ENCODE measurements at places on chromosomes 2 and 18.
A peak's percentile ranks its signal among the peaks of the same experiment; 100 is the strongest.

- no peak for DNase-seq
These were observed 1265.5 kb upstream of the ACVR2A start for GRCh38 chr2:146579147-146579930.

GRCh38 chr2:220293966-220294365, 666.5 kb downstream of the SLC4A3 start:
- DNase-seq, result no peak

GRCh38 chr2:54570925-54571694, 115.0 kb downstream of the SPTBN1 start:
- DNase-seq, result peak; percentile 91

- peak; percentile 41 for DNase-seq
These were observed 132.8 kb downstream of the TPO start for GRCh38 chr2:1546023-1546591.

DNA sequence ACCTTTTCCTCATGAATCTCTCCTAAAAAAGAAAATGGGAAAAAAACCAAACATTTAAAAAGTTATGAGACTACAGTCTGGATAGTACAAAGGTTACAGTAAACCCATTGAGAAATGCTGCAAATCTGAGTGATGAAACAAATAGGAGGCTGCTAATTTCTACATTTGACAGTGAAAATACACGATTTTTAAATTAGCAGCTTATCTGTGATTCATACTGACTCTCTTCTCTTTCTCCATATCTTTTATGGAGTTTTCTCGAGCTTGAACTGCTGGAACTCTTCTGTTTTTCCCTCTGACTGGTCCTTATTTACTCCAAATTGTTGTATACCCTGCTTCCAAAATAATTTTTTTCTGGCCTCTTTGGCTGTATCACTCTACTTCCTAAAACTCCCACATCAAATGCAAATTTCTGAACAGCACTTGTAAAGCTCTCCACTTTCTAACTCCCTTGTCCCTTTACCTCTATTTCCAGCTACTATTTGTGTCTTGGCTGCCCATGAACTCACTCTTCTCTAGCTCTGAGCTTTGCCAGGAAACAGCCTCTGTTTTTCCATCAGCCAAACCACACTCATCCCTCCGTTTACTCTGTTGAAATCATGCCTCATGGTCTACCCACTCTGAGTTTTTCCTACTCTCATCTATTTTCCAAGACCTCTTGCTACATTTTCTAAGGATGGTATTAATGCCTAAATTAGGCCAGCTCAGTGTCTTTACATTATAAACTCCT, 73.7 kb downstream of the RBMS1 start:
- DNase-seq, result no peak

DNA sequence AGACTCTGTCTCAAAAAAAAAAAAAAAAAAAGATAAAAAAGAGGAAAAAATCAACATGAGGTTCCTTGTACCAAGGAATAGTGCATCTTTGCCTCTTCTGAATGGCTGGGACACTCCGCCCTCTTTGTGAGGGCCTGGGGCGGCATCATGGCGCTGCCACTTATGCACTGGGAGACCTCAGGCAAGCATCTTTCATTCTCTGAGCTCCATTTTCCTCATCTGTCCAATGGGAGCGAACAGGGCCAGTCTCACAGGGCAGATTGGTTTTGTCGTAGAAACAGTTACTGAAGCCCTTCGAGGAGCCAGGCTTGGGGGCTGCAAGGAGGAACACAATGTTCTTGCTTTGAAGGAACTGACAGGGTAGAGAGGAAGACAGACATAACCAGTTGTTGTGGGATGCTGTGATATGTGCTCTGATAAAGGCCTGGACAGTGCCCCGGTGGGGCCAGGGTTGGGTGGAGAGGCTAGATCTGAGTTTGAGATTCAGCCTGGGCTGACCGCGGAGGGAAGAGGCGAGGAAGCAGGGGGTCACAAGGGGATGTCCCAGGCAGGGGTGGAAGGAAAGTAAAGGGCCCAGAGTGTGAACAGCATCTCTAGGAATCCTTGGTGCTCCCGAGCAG, 14.1 kb downstream of the ZFP36L2 start:
- DNase-seq, result no peak

DNA sequence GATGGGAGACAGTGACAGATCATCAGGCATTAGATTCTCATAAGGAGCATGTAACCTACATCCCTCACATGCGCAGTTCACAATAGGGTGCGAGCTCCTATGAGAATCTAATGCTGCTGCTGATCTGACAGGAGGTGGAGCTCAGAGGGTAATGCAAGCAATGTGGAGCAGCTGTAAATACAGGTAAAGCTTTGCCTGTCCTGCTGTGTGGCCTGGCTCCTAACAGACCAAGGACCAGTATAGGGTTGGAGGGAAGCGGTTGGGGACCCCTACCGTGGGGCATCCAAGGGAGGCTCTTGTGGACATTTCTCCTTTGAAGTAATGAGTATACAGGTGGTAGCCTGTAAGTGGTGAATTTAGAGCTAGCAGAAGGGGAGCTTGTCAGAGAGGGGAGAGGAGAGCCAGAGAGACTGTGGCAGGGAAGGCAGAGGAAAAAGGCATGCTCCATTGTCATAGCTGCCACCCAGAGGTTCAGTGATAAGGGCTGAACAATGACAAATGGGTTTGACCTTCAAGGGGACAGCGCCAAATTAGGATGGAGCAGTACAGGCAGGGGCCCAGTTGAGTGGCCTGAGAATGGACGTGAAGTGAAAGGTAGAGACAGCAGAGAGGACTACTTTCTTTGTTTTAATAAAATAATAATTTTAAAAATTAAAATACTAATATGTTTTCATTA, 15.2 kb upstream of the TMBIM1 start:
- DNase-seq, result no peak

- no peak for DNase-seq
These were observed 13.1 kb downstream of the CYRIA start for GRCh38 chr2:16652296-16653082.

GRCh38 chr2:224252631-224253030, 149.3 kb downstream of the FAM124B start:
- DNase-seq, result no peak

GRCh38 chr2:173235947-173236803, 118.5 kb upstream of the CDCA7 start:
- no peak for DNase-seq

GRCh38 chr18:41378598-41378997, 576.4 kb upstream of the PIK3C3 start:
- DNase-seq, result no peak

GRCh38 chr2:132438691-132439090, 22.1 kb downstream of the GPR39 start:
- DNase-seq, result no peak

DNA sequence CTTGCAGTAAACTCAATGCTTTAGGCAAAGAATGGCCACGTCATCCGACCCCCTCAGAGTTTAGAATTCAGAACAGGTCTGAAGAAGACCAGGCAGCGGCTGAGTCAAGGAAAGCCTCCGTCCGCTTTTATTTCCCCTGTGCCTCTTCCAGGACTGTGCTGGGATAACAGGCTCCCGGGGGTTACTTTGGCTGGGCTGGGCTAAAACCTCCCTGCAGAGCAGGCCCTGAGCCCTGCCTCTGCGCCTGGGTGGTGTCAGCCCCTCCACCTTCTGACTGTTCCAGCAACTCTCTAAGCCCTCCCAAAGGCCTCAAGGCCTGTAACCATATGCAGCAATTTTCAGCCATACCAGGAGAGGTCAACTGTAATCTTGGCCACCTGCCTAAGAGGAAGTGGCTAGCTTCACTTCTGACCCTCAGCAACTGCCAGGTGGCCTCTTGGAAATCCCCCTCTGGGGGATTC, 166.5 kb downstream of the RPIA start:
- no peak for DNase-seq

GRCh38 chr2:54382601-54383000, 73.5 kb upstream of the SPTBN1 start:
- no peak for DNase-seq

DNA sequence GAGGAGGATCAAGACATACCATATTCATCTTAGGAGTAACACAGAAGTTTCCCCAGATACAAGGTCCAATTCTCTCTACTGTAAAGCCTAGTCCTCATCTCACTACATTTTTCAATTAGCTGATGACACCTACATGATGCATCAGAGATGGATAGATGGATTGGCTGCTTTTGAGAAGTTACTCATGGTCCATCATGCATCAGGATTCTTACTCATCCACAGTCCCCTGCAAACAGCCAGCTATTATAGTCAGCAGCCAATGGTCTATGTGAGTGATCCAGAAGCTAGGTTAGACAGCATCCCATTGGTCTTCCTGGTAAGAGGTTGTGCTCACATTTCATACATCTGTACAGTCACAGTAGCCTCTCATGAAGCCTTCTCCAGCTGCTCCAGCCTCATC, 154.5 kb upstream of the NRP2 start:
- DNase-seq, result no peak

DNA sequence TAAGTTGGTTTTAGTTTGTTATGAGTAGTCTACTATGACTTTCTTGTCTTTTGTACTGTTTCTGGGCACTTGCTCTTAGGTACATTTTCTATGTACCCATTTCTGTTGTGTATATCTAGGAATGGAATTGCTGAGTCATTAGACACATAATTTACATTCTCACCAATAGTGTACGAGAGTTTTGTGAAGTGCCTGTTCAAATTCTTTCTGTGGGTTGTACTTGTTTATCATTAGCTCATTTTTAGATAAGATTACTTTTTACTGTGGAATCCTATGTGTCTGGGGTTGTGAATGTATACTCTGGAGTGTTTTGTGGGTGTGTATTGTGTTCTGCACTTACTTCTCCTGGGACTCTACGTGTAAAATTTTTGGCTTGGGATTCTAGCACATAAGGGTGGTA, 36.6 kb upstream of the CD28 start:
- no peak for DNase-seq

GRCh38 chr2:30209227-30209626, 22.1 kb upstream of the LBH start:
- no peak for DNase-seq

GRCh38 chr18:58842978-58843687, 21.5 kb upstream of the ZNF532 start:
- DNase-seq, result no peak

DNA sequence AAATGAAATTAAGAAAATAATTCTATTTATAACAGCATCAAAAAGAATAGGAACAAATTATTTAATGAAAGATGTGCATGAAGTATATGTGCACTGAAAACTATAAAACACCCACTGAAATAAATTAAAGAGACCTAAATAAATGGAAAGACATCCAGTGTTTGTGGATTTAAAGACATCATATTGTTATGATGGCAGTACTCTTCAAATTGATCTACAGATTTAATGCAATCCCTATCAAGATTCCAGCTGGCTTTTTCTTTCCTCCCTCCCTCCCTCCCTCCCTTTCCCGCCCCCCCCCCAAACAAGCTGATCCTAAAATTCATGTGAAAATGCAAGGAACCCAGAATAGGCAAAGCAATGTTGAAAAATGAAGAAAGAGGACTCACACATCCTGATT, 83.5 kb upstream of the ZFP36L2 start:
- DNase-seq, result no peak

GRCh38 chr2:174046172-174046571, 81.0 kb upstream of the SP3 start:
- DNase-seq, result no peak

DNA sequence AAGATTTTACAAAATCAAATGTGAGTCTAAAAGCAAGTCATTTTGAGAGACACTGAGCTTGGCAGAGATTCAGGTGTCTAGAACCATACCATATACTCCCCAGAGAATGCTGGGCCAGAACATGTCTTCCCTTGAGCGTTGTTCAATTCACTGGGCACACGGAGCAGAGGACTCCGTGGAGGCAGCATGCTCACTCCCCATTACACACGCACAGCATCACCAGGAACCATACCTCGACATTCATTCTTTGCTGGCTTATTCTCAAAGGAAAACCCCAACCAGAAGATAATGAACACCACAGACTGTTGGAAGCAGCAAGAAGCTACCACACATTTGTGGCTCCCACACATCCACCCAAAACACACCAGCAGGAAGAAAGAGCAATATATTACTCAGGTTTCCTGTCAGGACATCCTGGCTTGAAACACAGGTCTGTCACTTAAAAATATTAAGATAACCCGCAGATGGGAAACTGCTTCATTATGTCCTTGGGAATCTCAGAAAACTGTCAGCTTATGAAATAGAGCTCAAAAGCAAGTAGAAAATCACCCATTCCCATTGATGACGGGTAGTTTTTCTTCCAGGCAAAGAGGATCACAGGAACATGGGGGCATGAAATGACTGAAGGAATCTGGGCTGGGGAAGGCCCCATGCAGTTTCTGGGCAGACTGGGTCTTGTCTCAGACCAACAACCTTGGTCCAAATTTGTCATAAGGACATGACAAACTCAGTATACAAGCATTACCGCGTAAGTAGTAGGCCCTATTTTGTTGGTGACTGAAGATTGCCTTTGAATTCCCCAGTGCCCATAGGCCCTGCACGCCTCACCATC, 46.4 kb downstream of the PCBP1 start:
- peak; percentile 44 for DNase-seq

GRCh38 chr2:116491292-116491691, 1323.2 kb upstream of the DDX18 start:
- DNase-seq, result no peak

DNA sequence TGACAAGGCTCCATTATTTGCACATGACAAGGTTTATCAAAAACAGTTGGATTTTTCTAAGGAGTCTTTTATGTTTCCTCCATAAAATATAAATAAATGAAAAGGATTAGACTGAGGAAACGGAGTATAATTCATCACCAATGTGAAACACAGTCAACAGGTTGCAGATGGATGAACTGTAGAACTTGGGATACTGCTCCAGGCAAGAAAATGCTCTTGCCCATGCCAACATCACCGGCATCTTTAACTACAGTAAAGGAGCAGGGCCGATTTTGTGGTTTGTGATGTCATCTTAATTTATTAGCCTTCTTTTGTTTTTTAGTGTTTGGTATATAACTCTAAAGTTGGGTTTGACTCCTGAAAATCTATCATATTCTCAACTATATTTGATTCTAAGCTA, 577.3 kb downstream of the EPHA4 start:
- no peak for DNase-seq

DNA sequence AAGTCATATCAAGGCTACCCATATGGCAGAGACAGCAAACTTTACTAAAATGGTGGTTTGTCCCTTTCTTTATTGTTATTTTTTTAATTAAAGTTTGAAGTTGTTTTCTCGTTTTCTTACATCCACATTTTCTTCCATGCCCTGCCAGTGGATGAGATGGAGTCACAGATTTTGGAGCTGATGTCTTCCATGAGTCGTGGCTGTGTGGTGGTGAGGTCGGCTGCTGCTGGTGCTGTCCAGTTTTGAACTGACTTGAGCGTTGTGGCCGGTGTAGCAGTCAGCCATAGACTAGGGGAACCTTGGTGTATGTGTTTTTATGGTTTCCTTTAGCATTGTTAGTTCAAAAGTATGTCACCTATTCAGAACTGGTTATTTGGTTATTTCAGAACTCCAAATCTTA, 182.8 kb downstream of the SH3RF3 start:
- DNase-seq, result no peak

- no peak for DNase-seq
These were observed 169.4 kb upstream of the CAVIN2 start for GRCh38 chr2:192016265-192016664.

DNA sequence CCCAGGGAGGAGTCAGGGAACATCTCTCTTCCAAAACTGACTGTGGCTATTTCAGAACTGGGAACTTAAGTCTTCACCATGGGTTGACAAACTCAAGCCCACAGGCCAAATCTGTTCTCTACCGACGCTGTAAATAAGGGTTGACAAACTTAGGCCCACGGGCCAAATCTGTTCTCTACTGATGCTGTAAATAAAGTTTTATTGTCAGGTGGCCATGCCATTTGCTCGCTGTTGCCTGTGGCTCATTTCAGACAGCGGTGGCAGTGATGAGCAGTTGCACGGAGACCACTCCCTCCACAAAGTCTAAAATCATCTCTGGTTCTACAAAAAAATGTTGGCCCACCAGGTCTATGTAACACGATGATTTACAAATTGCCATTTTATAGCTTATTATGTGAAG, 160.9 kb downstream of the MYT1L start:
- peak; percentile 6 for DNase-seq

- no peak for DNase-seq
These were observed 28.9 kb upstream of the ARHGEF4 start for GRCh38 chr2:130807659-130808385.

All from NAMALWA (cell line).